NCI-H2081 (cell line): ENCODE measurements at places on chromosomes 7 and 10.

- DNase-seq: peak; percentile 2
Measured at GRCh38 chr7:26900251-26900650, 35.9 kb upstream of the SKAP2 start.

GRCh38 chr10:92712016-92712889 is 22.5 kb downstream of the HHEX start:
- DNase-seq: no peak

GRCh38 chr10:103500481-103500880 is 7.0 kb downstream of the NEURL1 start:
- no peak for DNase-seq

DNA sequence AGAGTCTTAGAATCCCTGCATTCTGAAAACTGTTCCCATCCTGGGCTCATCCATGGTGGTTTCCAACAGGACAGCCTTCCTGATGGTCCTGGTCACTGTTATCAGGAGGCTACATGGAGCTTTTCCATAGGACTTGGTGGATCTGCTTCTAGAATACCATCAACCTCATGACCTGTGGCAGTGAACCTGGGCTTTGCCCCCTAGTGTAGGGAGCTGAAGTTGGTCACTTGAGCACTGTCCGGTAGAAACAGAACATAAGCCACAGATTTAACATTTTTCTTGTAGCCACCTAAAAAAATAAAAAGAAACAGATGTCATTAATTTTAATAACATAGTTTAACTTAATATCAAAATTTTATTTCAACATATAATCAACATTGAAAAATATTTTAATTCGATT is 165.8 kb downstream of the TMEM178B start:
- DNase-seq: no peak

GRCh38 chr7:51261117-51261835 is 55.3 kb downstream of the COBL start:
- no peak for DNase-seq

DNA sequence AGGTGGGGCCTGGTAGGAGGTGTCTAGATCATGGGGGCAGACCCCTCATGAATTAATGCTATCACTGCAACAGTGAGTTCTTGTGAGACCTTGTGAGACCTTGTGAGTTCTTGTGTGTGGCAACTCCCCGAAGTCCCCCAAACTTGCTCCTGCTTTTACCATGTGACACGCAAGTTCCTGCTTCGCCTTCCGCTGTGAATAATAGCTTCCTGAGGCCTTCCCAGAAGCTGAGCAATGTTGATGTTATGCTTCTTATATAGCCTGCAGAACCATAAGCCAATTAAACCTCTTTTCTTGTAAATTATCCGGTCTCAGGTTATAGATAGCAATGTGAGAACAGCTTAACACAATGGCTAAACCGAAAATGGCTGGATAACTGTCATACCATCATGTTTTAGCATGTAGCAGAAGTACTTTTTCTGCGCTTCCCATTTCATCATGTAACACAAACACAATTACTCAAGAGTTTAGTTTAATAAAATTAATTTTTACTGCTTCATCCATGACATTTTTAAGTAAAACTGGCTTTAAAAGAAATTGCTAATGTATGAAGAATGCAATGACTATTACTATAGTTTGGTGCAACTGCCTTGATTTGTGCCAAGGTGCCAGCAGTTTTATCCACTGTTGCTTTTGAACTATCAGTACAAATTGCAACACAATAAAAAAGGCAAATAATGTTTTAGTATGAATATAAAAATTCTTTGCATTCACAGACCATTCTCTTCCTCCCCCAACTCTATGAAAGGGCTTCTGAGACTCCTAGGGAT is 87.7 kb upstream of the TMEM168 start:
- no peak for DNase-seq

DNA sequence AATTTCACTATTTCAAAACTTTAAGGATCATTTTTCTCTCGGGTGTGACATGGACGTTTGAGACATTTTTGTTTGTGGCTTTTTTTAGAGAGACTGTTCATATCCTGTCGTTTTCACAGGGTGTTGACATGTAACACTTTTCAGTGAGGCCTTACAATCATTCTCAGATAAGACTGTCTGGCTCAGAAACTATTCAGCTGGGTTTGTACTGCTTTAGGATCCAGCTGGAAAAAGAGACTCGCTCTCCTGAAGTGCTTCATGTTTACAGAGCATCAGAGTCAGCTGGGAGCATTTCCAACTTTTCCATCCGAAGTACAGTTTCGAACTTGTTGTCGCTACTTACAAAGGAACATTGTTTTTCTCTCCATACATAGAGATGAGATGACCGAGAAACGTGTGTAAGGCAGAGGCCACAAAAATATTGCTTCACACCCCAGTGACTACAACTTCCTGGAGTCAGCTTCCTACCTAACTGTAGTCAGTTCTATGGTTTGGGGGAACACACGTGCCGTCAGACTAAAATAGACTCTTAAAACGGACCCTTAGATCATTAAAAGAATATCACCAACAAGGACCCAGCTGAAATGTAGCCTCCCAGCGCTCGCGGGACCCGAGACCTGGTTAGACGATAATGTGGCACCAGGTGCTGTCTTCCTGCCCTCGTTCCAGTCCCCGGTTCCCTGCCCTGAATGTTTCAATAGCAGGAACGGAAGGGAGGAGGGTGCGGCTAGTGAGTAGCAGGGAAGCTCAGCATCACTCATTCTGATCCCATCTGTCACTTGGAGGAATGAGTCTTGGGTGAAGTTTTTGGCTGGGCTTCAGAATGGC is 78.0 kb downstream of the MKI67 start:
- DNase-seq: no peak

DNA sequence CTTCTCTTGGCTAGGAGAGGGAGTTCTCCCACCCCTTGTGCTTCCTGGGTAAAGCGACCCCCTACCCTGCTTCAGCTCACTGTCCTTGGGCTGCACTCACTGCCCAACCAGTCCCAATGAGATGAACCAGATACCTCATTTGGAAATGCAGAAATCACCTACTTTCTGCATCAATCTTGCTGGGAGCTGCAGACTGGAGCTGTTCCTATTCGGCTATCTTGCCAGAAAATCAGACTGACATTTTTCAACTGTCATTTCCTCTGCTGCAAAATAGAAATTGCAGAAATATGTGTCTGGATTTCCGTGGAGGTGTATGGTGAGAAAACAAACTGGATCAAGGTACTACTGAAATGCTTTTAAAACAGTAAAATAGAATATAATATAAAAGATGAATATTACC is 43.0 kb upstream of the CYP2C18 start:
- no peak for DNase-seq

- peak; percentile 70 for DNase-seq
Measured at GRCh38 chr7:27130540-27131389, at the start of gene HOXA4. HOXA4 (minus strand) TSS chr7:27130757; CDS start chr7:27130733, 24 bp downstream.

DNA sequence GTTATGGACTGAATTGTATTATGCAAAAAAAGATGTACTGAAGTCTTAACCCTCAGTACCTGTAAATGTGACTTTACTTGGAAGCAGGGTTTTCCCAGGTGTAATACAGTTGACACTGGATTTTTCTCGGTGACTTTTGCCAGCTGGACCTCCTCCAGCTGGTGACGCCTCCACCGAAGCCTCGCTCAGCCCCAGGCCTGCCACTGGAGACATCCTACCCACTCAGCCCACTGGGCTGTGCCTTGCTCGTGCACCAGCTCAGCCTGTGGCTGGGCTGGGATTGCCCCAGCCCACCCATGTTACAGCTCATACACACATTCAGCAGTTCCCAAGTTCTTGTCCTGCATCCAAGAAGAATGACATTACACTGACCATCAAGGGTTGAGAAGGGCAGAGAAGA is 42.4 kb upstream of the GPR22 start:
- DNase-seq: no peak

DNA sequence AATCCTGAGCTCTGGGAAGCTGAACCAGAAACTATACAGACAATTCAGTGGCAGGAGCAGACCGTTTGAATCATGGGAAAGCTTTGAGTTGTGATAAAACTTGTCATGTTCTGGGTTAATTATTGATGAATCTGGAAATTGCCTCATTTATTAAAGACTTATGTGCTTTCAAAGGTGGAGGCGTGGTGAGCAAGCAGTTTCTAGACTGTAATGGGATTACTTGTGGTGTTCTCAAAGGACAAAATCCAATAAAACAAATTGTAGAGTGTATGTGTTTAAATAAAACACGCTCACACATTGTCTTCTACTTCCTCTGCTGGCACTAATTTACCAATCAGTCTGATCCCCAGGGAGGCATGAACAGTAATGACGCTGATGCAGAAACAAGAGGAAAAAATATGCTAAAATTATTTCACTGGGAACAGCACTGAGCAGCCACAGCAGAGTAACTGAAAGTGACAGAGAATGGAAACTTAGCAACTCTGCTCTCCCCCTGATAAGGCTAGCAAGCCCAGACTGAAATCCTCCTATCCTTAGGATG is 25.1 kb downstream of the PARD3 start:
- DNase-seq: peak; percentile 59

DNA sequence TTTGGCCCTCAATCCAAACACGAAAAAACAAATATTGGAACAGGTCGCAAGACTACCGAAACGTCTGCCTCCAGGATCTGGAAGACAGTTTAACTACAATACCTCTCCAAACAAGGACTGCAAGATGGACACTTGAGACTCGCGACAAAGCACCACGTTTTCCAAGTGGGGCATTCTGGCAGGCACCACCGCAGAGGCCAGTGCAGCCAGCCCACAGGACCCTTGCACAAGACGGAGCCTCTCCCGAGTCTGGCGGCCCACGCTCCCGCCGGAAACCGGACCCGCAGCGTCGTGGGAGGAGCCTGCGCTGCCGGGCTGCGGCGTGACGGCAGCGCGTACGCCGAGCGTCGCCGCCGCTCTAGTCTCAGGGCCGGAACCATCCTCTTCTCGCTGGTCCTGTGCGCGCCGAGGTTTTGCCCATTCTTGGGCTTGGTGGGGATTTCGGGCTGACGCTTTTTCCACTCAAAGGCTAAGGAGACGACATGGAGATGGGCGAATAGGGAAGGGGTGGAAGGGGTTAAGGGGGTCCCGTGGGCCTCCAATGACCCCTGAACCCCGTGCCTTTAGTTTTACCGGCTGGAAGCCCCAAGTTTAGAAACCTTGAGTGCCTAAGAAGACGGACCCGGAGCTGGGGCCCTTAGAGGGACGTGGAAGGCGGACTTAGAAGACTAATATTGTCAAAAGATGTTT is at the start of gene ORC5:
ORC5 (minus strand) TSS at position 283 of the 690 bp plus-strand sequence; CDS start at position 174, 109 bp downstream.
- peak; percentile 81 for DNase-seq

GRCh38 chr10:24791084-24791726 is 67.5 kb upstream of the ARHGAP21 start:
- DNase-seq: no peak

DNA sequence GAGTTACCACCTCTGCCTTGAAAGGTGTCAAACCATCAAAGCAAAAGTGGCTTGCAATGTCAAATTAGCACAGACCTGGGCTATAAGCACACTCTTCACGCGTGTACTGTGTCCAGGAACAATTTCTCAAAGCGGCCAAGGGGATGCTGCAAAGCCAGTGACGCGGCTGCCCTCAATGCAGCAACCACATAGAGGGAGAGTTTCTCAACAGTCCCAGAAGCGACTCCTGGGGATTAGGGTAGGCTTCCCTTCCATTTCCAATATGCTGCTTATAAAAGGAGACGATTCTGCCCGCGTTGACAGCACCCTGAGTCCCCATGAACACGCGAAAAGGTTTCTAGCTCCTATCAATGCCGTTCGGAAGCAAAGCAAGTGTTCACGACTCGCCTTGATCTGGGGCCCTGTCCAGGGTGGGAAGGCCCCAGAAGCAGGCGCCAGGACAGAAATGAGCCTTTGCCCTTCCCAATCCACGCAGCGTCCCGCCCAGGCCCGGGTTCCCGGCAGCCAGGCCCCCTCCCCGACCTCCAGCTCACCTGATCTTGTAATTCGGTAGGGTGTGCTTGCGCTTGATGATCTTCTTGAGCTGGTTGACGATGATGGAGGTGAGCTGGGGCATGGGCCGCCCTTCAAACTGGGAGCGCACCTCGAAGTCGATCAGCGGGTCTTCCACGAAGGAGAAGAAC is 1.3 kb downstream of the PDZD8 start:
- DNase-seq: no peak

DNA sequence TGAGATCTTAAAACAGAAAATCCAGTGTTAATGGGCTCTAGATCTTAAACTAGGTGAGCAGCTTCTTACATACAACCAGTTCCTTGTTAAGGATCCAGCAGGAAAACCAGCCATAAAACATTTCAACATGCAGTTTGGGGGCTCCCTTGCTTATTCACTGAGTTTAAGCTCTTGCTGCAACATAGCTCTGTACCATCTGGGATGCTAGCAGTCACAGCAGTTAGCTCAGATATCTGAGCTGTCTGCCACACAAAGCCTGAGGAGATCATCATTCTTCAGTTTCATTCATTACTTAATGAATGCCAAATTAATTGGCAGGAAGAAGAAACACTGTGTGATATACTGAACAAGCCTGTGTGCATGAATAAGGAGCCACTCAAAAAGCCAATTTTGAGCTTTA is 62.8 kb downstream of the PODXL start:
- DNase-seq: no peak

DNA sequence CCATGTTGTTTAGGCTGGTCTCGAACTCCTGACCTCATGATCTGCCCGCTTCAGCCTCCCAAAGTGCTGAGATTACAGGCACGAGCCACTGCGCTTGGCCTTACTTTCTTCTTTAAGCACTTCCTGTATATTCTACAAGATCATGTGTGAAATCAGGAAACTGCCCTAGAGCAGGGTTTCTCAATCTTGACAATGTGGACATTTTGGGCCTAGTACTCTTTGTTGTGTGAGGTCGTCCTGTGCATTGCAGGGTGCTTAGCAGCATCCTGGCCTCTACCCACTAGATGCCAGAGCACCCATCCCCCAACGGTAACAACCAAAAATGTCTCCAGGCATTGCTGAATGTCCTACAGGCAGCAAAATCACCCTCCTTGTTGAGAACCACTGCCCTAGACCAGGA is 24.7 kb downstream of the RRP12 start:
- no peak for DNase-seq

GRCh38 chr7:100914208-100914878 is 18.7 kb upstream of the ACHE start:
- no peak for DNase-seq

DNA sequence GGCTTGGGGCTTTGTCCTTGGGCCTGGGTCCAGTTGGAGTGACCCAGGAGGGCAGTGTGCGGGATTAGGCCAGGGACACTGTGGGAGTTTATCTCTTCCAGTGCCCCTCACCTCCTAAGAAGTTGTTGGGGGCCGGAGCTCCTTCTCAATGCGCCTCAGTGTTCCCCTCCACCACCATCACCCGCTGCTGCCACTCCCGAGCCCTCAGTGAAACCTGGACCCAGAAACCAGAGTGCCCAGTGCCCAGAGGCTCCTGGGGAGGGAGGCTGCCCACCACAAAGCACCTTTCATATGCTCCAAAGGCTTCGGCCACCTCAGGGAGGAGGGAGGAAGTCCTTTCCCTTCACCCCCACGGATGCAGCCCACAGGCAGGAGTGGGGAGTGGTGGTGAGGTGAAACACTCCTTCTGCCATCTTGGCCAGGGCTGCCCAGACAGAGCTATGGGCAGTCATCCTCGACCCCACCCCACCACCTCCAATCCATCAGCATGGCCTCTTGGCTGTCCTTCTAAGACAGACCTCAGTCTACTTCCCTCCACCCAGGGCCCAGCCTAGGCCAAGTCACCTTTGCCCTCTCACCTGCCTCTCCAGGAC is 99.0 kb downstream of the SH3PXD2A start:
- no peak for DNase-seq
